ENCODE measurements at places on chromosomes 5 and 9. TPM values are rescaled to one million over a fixed set of nuclear protein-coding genes. Genes with fewer than 3 reads are reported as not detected.
A peak's percentile ranks its signal among the peaks of the same experiment; 100 is the strongest.

GRCh38 chr9:36140086-36141084 is 3.9 kb downstream of the GLIPR2 start:
- no peak overlapping the region for H3K4me3 ChIP-seq
- DNase-seq = no peak
- H3K27ac ChIP-seq = no peak overlapping the region

- no peak overlapping the region for H3K27ac ChIP-seq
- H3K36me3 ChIP-seq = no peaks in the 10 kb centered on the region
- peaks cover 7% of the 10 kb centered on the region for H3K4me1 ChIP-seq
- no peak for DNase-seq
- peaks cover 2% of the 10 kb centered on the region for H3K27me3 ChIP-seq
- H3K4me3 ChIP-seq = no peak overlapping the region
These were observed 66.1 kb upstream of the CTSL start for GRCh38 chr9:87659534-87660419.

GRCh38 chr5:178527458-178528307 is 62.5 kb downstream of the COL23A1 start:
- H3K4me3 ChIP-seq = no peak overlapping the region
- H3K36me3 ChIP-seq = peaks cover 5% of the 10 kb centered on the region
- H3K27me3 ChIP-seq = no peaks in the 10 kb centered on the region
- no peaks in the 10 kb centered on the region for H3K4me1 ChIP-seq

GRCh38 chr5:79200573-79201183 is 35.3 kb upstream of the JMY start:
- H3K36me3 ChIP-seq = no peaks in the 10 kb centered on the region
- DNase-seq = peak; percentile 15
- H3K4me1 ChIP-seq = peaks cover 17% of the 10 kb centered on the region
- H3K27me3 ChIP-seq = no peaks in the 10 kb centered on the region
- no peak overlapping the region for H3K4me3 ChIP-seq
- H3K27ac ChIP-seq = no peak overlapping the region

DNA sequence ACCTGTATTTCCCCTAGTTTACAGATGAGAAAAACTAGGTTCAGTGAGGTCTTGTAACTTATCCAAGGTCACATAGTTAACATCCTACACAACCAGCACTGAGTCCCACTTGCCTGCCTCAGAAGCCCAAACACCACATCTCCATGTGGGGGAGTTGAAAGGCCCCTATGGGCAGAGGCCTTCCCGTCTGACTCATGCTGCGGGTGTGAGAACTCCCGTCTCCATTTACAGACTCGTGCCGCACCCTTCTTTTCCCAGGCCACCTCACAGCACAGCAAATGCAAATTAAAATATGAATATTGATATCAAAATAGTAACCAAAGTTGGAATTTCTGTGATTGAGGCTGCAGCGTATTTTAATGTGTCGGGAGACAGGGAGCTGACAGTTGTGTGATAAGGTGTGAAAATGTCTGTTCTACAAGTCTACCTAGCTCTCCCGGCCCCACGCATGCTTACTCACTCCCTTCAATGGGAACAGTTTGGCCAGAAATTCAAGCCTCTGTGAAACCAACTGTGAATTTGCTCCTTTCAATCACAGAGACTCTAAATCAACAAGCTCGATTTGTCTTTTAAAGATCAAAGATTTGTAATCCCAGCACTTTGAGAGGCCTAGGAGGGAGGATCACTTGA is 90.1 kb downstream of the CRB2 start:
- no peak overlapping the region for H3K27ac ChIP-seq
- H3K4me3 ChIP-seq = no peak overlapping the region
- H3K27me3 ChIP-seq = peaks cover 4% of the 10 kb centered on the region
- H3K4me1 ChIP-seq = no peaks in the 10 kb centered on the region

DNA sequence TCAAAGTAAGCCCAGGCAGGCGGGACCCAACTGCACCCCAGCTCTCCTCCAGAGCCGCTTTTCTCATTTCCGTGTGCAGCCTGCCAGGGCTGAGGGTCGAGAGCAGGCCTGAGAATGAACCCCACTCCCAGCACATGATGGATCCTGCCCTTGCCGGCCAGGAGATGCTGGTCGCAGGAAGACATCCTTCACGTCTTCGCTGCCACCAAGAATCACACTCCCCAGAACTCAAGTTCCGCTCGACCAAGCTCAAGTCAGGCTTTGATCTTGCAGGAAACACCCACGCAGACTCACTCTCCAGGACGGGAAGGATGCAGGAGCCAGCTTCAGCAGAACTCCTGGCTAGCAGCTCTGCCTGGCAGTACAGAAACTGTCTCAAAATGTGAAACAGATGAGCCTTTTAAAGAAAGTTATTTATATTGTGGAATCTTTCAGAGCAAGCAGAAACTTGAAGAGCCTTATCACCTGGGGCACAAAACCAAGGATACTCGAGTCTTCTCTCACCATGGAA is 102.4 kb downstream of the ROR2 start:
- DNase-seq = peak; percentile 27
- H3K27me3 ChIP-seq = peaks cover 17% of the 10 kb centered on the region
- peak overlapping the region; percentile 29 for H3K4me3 ChIP-seq
- H3K4me1 ChIP-seq = peaks cover 8% of the 10 kb centered on the region

ETF1 gene
- 145 TPM for total RNA-seq

GRCh38 chr5:126015235-126016181 is 407.7 kb upstream of the GRAMD2B start:
- H3K4me1 ChIP-seq = no peaks in the 10 kb centered on the region
- no peak overlapping the region for H3K4me3 ChIP-seq
- H3K27me3 ChIP-seq = no peaks in the 10 kb centered on the region
- DNase-seq = no peak
- H3K36me3 ChIP-seq = peaks cover 4% of the 10 kb centered on the region

- no peak overlapping the region for H3K27ac ChIP-seq
- no peak overlapping the region for H3K4me3 ChIP-seq
- DNase-seq = no peak
- peaks cover 16% of the 10 kb centered on the region for H3K27me3 ChIP-seq
- no peaks in the 10 kb centered on the region for H3K4me1 ChIP-seq
- no peaks in the 10 kb centered on the region for H3K36me3 ChIP-seq
These were observed 48.0 kb upstream of the CEP78 start for GRCh38 chr9:78187763-78188484.

CARD9 gene
- 17.8 TPM for total RNA-seq

DNA sequence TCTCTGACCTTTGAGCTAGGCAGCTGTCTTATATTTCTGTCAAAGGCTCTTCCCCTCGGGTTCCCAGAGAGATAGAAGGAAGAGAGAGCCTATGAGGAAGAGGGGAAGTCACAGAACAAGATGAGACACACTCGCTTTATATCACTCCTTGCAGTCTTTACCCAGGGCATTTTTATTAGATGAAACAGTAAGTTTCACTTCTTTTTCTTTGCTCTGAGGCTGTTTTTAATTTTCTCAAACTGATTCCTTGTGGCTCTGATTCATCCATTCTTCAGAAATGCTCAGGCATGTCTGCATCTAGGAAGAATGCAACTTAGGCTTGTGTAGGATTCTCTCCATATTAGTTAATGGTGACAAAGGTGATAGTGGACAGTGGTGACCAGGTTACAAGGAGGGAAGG is 132.9 kb upstream of the CHD1 start:
- H3K27ac ChIP-seq = peak overlapping the region; percentile 90
- peaks cover 52% of the 10 kb centered on the region for H3K4me1 ChIP-seq
- H3K36me3 ChIP-seq = peaks cover 4% of the 10 kb centered on the region

GRCh38 chr5:179793468-179794139 is at the start of gene LTC4S:
Gene LTC4S, plus strand, starts transcription at chr5:179793986. Its CDS starts 95 bp downstream, at chr5:179794081.
- H3K27ac ChIP-seq = no peak within 1 kb of the TSS
- peaks cover 7% of the 10 kb centered on the region for H3K4me1 ChIP-seq
- no peaks in the 10 kb centered on the region for H3K36me3 ChIP-seq
- peak within 1 kb of the TSS; percentile 39 for H3K4me3 ChIP-seq

GNPDA1 gene
- 30.4 TPM for total RNA-seq

GRCh38 chr9:89531766-89532165 is 33.9 kb upstream of the SEMA4D start:
- no peak for DNase-seq
- H3K4me1 ChIP-seq = no peaks in the 10 kb centered on the region
- no peaks in the 10 kb centered on the region for H3K36me3 ChIP-seq
- peaks cover 3% of the 10 kb centered on the region for H3K27me3 ChIP-seq
- H3K4me3 ChIP-seq = no peak overlapping the region

DNA sequence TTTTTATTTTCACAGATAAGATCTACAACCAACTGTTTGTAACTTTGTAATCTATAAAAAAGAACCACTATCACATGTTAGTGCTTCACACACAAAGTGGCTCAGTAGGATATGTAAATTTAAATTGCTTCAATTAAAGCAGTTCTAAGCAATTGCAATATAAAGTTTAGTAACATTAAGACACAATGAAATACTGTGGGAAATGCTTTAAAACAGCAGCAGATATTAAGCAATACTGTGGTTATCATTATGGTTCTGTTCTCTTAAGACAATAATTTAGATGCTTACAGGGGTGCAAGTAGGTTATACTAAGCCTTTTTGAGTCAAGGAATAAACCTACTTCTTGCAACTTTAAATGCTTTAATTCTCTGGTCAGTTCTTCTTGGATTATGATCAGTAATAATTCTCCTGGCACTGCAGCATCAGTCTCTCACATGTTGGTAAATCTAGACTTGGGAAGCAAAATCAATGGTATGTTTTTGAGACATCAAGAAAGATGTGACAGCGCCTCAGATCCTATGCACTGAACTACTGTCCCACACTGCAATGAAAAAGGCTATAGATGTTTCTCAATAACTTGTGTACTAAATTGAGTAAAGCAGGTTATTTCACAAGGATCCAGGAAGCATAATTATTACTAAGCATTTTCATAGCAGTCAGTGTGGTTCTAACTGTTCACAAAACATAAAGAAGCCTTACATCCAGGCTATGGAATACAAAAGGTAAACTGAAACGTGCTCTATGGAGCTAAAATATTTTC is 338.7 kb upstream of the PDE4D start:
- no peak overlapping the region for H3K4me3 ChIP-seq
- no peaks in the 10 kb centered on the region for H3K4me1 ChIP-seq
- DNase-seq = no peak
- H3K36me3 ChIP-seq = no peaks in the 10 kb centered on the region

DNA sequence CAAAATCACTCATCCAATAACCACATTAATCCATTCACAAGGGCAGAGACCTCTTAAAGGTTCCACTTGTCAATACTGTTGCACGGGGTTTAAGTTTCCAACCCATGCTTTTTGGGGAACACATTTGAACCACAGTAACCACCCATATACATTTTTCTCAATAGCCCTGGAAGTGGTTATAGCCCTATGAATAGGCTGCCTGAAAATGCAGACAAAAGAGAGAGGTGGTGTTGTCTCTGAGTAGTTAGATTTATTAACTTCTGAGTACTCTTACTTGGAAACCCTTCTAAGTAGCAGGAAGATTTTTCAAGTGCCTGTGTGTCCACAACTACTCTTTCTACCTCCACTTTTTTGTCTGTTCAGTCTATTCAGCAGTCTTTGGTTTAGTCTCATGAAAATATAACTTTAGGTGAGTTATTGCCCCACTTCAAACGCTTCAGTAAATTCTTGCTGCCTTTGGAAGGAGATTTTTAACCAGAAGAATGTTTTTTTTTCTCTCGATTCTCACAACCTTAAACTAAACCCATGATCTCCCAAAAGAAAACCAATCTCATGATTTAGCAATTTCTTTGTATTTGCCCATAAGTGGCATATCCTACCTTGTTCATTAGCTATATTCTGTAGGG is 42.6 kb downstream of the ARHGEF28 start:
- no peaks in the 10 kb centered on the region for H3K27me3 ChIP-seq
- no peak overlapping the region for H3K27ac ChIP-seq
- peaks cover 23% of the 10 kb centered on the region for H3K4me1 ChIP-seq
- peaks cover 8% of the 10 kb centered on the region for H3K36me3 ChIP-seq
- DNase-seq = no peak

GRCh38 chr5:178839319-178839704 is 20.4 kb upstream of the ZNF354B start:
- no peaks in the 10 kb centered on the region for H3K36me3 ChIP-seq
- H3K27ac ChIP-seq = no peak overlapping the region
- peak; percentile 14 for DNase-seq
- H3K27me3 ChIP-seq = peaks cover 4% of the 10 kb centered on the region
- no peak overlapping the region for H3K4me3 ChIP-seq
- H3K4me1 ChIP-seq = no peaks in the 10 kb centered on the region

ESM1 gene
- 14.7 TPM for total RNA-seq

DNA sequence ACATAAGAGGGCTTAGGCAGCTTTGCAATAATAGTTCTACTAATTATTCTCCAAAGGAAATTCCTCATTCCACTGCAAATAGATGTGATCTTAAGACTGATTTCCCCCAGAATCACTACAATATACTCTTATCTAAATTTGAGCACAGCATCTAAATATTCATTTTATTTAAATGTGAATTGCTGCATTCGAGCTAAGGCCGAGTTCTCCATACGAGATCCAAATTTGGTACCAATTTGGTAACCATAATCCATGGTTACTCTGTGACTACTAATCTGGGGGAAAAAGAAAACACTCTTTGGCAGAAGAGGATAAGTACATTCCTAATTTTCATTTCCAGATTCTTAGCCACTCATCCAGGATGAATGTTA is 19.7 kb upstream of the RIC1 start:
- H3K36me3 ChIP-seq = no peaks in the 10 kb centered on the region
- H3K4me1 ChIP-seq = peaks cover 33% of the 10 kb centered on the region
- DNase-seq = no peak

DNA sequence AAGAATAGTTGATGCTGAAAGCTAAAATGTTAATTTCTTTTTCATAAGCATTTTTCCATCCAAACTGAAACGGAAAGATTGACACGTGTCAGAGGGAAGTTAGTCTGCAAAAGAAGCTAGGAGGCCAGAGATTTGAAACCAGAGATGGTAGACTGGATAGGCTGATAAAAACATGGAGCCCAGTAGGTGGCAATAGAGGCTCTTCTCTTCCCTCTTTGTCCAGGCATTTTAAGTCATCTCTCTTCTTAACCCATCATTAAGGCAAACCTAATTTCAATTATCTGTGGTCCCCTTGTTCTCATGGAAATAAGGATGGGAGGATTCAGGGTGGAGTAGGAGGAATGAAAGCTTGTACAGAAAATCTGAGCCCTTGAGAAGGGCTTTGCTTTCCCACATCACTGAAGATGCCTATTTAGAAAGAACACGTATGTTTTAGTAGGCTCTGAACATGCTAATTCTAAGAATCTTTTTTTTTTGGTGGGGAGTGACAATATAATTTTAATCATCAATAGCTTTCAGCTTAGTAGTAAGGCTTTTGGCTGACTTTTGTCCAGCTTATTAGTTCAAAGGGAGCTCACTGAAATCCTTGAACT is 66.6 kb downstream of the ZNF474 start:
- H3K27me3 ChIP-seq = peaks cover 3% of the 10 kb centered on the region
- no peak overlapping the region for H3K4me3 ChIP-seq
- no peaks in the 10 kb centered on the region for H3K36me3 ChIP-seq
- no peaks in the 10 kb centered on the region for H3K4me1 ChIP-seq

CYFIP2 gene
- 9.2 TPM for total RNA-seq

SMIM33 gene
- not detected for total RNA-seq
